ENCODE measurements at places on chromosomes 7 and 10.

- no peak for DNase-seq
Measured at GRCh38 chr10:89648074-89648473, 3.0 kb upstream of the PANK1 start.

DNA sequence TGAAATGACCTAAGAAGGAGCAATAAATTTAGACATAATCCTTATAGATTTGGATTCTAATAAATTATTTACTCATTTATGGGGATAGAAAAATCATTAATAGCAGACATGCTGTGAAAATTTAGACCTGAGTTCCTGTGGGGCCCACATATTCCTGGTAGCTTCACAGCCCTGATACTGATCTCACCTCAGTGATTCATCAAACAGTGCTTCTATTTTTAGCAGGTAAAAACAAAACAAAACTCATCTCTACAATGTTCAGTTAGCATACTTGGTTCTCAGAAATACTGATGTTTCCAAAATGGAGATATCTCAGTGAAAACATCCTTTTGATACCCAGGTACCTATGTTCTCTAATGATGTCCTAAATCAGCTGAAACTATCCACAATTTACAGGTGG is 841.1 kb upstream of the SORCS1 start:
- no peak for DNase-seq

GRCh38 chr10:29252811-29253689 is 35.8 kb upstream of the LYZL1 start:
- no peak for DNase-seq

- DNase-seq, result no peak
Measured at GRCh38 chr10:84256510-84257342, 11.9 kb downstream of the RGR start.

GRCh38 chr7:39908141-39908540 is 41.9 kb upstream of the CDK13 start:
- DNase-seq, result no peak

DNA sequence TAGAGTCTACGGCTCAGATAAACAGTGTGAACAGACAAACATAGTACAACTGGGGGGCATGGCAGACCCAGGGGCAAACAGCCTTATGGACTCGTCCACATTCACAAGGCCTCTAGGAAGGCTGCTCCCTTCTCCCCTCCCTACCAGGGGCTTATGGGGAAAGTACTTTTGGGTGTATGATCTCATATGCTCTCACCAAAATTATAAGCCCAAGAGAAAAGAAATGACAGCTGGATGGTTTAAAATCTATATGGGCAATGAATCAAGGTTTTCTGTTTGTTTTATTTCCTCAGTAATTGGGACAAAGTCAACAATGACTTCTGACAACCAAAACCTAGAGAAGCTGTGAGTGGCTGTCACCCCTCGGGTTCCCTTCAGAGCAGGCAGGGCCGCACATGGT is 144.4 kb downstream of the PKD1L1 start:
- DNase-seq, result no peak

DNA sequence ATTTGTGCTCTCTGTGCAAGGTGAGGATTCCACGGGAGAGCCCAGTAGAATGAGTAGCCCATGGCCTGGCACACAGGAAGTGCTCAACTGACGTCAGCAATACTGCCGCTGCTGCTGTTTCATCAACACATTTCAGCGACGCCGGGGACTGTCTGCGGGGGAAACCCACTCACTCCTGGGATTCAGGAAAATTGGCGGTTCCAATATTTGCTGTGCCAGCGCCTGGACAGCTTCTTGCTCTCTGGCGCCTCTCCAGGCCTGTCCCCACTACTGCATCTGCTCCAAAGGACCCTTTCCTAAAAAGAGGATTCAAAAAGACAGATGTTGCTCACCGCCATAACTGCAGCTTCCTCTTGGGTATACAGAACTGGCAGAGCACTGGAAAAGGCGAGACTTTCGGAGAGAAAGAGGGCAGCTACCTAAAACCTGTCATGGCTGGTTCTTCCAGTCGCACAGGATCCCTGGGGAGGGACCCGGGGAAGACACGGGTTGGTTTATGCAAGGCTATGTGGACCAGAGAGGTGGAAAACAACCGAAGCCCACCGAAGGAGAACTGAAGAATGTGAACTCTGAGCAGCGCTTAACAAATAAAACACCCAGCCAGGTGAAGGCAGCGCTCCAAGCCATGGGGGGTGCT is 39.7 kb upstream of the ENO4 start:
- no peak for DNase-seq

- DNase-seq, result no peak
Measured at GRCh38 chr7:89104748-89105685, 309.5 kb upstream of the TEX47 start.

GRCh38 chr7:3432911-3433310 is 131.9 kb downstream of the SDK1 start:
- DNase-seq, result no peak

DNA sequence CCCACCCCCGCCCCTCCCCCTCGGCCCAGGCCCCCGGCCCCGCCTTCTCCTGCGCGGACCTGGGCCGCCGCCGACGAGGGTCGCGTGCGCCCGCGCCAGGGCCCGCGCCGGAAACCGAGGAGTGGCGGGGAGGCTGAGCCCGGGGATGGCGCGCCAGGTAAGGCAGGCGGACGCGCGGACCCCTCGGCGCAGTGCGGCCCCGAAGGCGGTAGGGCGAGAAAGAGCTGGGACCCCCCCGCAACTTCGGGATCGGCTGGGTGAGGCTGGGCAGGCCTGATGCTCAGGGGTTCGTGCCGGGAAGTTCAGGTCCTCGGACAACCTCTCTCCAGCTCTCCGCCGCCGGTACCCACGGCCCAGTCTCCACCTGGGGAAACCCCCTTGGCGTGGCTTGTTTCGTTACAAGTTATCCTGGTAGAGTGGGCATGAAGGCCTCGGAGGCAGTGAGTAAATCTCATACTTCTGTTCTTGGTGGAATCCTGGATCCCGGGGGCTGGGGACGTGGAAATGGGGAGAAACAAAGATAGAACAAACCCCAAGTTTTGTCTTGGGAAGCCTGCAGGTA is 58.4 kb downstream of the ZNF467 start:
- no peak for DNase-seq

GRCh38 chr10:131398166-131398565 is 86.6 kb upstream of the TCERG1L start:
- DNase-seq, result no peak

GRCh38 chr10:9550810-9551209 is 1466.9 kb upstream of the CELF2 start:
- no peak for DNase-seq

- DNase-seq, result no peak
Measured at GRCh38 chr10:4677296-4678021, 148.5 kb upstream of the AKR1E2 start.

- DNase-seq, result no peak
Measured at GRCh38 chr7:101258243-101258731, 13.4 kb upstream of the FIS1 start.

DNA sequence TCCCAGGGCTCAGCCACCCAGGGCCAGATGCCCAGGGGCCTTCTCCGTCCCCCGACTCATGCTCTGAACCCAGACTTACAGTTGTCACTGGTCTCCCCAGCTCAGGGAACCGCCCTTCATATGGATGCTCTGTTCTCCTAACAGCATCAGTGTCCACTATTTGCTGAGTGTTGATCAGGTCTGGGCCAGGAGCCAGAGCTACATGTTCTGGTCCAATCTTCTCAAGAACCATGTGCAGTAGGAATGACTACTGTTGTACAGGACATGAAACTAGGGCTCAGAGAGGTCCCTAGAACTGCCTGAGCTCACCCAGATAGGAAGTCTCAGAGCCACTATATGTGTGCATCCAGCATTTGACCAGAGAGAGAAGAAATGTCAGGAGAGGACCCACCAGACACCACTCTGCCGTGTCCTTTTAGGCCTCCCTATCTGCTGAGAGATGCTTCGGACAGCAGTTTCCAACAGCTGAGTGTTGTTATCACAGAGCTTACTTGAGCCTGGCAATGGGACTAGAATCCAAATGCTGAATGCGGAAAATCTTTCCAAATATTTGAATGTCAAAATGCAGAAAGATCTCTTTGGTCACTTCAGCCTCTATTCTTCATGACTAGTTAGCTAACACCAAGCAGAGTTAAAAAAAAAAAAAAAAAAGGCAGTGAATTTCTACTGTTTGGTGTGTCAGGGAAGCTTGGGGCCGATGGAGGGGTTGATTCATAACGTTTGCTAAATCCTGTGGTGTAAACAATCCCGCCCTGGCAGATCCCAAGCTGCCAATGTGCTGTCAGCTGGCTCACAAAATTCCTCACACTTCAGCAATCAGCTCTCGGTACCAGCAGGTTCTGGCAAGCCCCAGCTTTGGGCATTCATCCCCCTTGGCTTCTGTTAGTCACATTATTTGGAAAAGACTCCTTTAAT is 246.1 kb downstream of the TNS3 start:
- peak; percentile 66 for DNase-seq

DNA sequence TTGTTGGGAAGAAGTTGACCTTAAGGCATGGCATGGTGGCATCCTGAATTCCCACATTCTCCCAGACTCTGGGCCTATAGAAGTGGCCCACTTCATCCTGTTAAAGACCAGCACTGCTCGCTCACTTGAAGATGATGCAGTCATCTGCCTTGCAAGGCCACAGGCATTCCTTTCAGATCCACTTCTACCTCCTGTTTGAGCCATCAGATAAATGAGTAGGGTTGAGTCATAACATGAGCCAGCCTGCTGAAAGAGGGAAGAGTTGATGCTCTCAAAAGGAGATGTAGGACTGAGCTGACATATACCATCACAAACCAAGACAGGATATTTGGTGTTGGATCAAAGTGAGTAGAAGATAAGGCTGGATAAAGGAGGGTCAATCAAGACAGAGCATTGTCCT is 1.5 kb upstream of the EBLN1 start:
- no peak for DNase-seq

GRCh38 chr10:129372172-129372571 is 94.9 kb upstream of the MGMT start:
- no peak for DNase-seq

- DNase-seq, result no peak
Measured at GRCh38 chr10:71436268-71437125, 39.8 kb downstream of the CDH23 start.

GRCh38 chr7:149254181-149254858 is 7.7 kb upstream of the ZNF783 start:
- DNase-seq, result no peak

GRCh38 chr7:77258014-77258413 is 58.4 kb upstream of the FGL2 start:
- no peak for DNase-seq

DNA sequence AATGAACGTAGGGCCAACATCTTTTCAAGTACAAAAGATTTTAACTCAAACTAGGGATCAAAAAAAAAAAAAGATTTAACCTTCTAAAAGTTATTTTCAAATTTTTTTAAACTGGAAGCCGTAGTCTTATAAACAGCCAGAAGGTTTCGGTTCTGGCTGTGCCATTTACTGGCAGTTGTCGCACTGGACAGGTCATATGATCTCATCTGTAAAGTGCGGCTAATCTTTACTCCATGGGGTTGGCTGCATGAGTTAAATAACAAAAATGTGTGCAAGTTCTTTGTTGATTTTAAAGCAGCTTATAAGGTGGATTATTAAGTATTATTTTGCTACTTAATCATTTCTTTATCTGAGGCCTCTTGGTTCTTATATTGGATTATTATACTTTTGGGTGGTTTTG is 36.6 kb downstream of the TRUB1 start:
- DNase-seq, result no peak

GRCh38 chr7:155228894-155229293 is 68.8 kb upstream of the INSIG1 start:
- DNase-seq, result no peak
